ENCODE measurements at places on chromosomes 7 and 10. TPM values are rescaled to one million over a fixed set of nuclear protein-coding genes. Genes with fewer than 3 reads are reported as not detected.

- DNase-seq = no peak
Observed at GRCh38 chr7:117424090-117424829, 3.0 kb downstream of the ASZ1 start.

Gene NANOS1
- 0.74 TPM for total RNA-seq

Gene TPST1
- 3.6 TPM for total RNA-seq

DNA sequence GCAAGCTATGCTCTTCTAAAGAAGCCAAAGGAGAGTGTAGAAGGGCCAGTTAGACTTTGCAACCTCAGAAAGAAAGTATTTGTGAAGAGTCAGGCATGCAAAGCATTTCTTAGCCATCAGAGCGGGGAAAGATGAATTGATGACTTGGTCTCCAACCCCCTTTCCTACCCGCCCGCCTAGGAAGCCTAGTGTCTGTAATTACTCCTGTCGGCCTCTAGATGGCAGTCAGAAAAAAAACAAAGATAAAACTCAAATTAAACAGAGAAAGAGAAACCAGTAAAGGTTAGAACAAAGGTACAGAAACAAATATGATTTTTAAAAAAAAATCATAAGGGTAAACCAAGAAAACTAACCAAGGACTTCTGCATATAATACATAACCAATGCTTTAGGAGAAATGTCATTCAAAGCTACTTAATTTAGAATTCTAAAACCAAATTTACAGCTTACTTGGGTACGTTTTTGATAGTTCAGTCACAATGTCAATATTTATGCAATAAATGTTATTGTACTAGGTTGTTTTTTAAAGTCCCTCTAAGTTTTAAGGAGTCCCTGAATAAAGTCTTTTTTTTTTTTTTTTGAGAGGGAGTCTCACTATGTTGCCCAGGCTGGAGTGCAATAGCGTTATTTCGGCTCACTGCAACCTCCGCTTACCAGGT is 97.6 kb downstream of the LYZL1 start:
- DNase-seq = no peak

DNA sequence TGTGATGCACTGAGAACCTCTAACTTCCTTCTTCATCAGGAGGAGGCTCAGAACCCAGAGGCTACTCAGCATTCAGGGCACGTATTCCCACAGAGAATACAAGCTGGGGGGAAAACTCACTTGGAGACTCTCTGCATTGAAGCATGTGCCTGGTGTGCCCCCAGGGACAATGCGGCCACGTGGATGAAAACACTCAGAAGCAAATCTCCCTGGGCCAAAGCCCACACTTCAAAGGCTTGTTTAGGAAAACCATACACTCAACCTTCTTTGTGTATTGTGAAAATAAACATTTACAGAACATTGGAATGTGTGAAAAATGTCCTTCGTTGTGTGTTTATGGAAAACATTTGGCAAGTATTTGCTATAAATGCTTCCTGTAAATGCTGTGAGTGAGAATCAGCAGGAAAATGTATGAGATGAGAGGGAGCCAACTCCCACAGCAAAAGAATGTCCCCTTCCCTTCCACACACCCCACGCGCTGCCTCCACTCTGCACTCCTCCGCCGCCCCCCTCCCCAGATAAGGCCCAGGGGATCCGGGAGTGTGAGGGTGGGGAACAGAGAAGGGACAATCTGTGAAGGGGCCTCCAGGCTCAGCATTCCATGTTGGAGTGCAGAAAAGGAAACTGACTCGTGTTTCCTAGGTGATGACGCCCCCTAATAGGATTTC is 339.5 kb downstream of the ELMO1 start:
- no peak for DNase-seq

Gene HECW1
- total RNA-seq = 0.35 TPM

DNA sequence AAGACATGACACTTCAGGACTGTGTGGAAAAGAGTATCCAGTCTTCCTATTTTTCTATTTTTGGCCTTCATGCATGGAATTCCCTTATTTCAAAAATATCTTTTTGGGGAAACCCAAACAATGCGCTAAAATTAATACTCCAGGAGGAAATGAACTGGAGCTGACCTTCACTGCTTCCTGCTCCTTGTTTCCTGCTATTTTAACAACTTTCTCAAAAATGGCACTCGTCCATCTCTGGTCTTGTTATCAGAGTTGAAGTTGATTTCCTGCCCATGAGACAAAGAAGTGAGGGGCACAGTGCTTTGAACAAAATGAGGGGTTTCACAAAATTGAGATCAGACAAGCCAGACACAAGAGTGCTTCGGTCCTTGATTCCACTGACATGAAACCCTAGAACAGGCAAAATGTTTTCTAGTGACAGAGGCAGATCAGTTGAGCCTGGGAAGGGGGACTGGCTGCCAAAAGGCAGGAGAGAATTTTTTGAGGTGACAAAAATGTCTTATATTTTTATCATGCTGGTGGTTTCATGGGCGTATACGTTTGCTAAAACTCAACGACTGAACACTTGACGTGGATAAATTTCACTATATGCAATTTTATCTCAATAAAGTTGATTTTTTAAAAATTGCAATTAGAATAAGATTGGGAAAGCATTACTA is 193.2 kb downstream of the CREB5 start:
- DNase-seq = no peak

Gene PHKG1
- total RNA-seq = 1.7 TPM

GRCh38 chr10:16991011-16991410 is 138.6 kb downstream of the CUBN start:
- no peak for DNase-seq

DNA sequence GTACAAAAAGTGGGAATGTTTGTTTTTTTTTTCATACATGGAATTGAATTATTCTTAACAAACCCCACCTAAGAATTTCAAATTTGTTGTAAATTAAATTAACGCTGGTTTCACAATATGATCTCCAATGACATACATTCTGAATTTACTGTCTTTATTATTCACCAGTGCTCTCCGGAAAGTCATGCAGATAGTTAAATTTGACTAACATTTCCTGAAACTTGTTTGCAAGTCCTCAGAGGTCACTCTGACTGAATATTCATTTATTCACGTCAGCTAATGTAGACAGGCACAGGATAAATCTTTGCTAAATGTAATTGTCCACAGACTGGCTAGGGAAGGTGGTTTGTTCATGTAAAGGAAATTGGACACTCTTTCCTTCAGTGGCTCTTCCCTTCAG is 730.4 kb downstream of the PHTF2 start:
- DNase-seq = no peak

GRCh38 chr7:130196476-130196875 is 8.7 kb downstream of the TMEM209 start:
- no peak for DNase-seq

DNA sequence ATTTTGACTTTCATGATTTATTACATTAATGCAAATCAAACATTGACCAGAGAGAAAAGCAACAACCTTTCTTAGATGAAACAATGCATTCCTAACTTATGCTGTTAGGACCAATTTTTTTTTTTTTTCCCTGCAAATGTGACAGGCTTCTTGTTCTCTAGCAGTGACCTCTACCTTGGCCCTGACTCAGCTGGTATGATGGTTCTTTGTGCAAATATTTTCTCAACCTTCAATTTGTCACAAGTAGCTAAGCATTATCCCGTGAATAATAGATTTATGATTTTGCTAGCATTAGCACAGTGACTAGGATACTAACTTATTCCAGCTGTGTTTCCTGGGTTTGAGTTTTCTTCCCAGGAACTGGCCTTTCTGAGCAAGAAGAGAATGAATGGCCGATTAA is 64.9 kb downstream of the PPP1R9A start:
- no peak for DNase-seq

GRCh38 chr10:130018265-130018664 is 54.2 kb upstream of the EBF3 start:
- no peak for DNase-seq

Gene LIPF
- total RNA-seq = not detected

Gene ATRNL1
- 0.37 TPM for total RNA-seq

Gene GNGT1
- total RNA-seq = not detected

- DNase-seq = no peak
Observed at GRCh38 chr7:155995183-155995612, 182.9 kb upstream of the SHH start.

Gene NCOA4
- total RNA-seq = 192 TPM

GRCh38 chr10:78319371-78319770 is 285.7 kb downstream of the RPS24 start:
- no peak for DNase-seq

Gene TRPV5
- not detected for total RNA-seq

DNA sequence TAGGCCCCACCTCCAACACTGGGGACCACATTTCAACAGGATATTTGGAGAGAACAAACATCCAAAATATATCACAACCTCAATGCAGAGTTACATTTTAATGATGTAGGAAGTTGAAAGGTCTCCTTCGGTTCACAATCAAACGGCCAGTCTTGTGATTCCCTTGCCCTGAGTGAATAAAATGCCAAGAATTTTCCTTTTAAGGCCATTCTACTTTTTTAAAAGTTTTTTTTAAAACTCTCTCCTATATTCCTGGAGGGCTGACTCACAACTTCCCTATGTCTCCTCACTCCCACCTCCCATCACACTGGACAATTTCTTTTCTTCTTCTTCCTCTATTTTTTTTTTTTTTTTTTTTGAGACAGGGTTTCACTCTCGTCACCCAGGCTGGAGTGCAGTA is 693.6 kb upstream of the AUTS2 start:
- DNase-seq = no peak

DNA sequence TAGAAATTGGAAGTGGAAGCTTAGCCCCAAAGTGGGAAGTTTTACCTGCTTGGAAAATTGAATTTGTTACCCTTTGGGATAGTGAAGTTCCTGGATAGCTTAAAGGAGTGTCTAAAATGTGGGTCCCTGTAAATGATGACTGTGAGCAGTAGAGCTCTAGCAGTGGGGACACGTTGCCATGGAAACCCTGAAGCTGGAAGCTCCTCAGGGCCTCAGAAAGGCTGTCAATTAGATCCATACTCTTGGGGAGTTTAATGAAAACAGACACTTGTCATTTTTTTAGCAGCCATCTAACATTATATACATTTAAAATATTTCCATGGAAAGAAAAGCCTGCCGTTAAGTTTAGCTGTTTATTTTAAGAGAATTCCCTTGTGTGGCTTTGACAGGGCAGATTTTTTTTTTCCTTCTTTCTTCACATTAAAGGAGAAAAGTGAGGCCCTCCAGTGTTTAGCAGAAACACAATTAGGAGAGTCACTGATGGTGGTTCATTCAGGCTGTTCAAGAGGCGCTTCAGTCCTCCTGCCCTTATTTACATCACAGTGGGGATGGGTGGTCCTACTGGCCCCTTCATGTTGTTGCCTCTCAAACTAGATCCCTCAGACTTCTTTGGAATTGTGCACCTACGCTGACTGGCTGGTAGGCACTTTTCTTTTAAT is 518.4 kb downstream of the CCSER2 start:
- no peak for DNase-seq

Data from colonic mucosa (tissue), 4 donors.